H4 (cell line): ENCODE measurements at places on chromosomes 13 and 19. TPM values are rescaled to one million over a fixed set of nuclear protein-coding genes. Genes with fewer than 3 reads are reported as not detected.
A peak's percentile ranks its signal among the peaks of the same experiment; 100 is the strongest.

DNA sequence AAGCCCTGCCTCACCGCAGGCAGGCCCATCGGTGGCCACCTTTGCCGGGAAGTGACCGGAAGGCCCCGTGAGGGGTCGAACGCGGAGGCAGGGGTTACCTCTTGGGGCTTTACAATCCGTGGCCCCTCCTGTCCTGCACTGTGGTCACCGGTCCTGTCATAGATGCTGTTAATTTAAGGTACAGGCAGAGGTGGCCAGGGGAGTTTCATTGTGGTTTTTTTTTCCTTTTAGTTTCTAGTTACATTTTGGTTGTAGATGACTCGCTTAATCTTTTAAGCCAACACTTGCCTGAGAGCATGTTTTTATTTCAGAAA lies 13.1 kb downstream of the COMP start:
- DNase-seq: no peak

The FIZ1 gene
- total RNA-seq: 5.1 and 7.8 TPM in 2 replicates

GRCh38 chr19:11598103-11598483 lies 810 bp downstream of the ZNF627 start:
- no peak for DNase-seq

The CYP4F3 gene
- 0.08 and 0.17 TPM in 2 replicates for total RNA-seq

GRCh38 chr13:109243311-109243951 lies 543.0 kb downstream of the IRS2 start:
- DNase-seq: peak; percentile 75

DNA sequence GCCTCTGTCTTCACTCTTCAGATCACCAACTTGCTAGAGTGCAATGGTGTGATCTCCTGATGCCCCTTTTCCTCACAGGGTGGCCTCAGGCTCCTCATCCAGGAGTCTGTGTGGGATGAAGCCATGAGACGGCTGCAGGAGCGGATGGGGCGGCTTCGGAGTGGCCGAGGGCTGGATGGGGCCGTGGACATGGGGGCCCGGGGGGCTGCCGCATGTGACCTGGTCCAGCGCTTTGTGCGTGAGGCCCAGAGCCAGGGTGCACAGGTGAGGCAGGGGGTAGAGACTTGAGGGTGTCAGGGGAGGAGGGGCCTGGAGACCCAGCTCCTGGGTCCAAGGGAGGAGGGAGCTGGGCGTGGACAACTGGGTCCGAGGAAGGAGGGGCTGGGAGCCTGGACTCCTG lies 9.5 kb downstream of the ALDH16A1 start:
- DNase-seq: no peak

DNA sequence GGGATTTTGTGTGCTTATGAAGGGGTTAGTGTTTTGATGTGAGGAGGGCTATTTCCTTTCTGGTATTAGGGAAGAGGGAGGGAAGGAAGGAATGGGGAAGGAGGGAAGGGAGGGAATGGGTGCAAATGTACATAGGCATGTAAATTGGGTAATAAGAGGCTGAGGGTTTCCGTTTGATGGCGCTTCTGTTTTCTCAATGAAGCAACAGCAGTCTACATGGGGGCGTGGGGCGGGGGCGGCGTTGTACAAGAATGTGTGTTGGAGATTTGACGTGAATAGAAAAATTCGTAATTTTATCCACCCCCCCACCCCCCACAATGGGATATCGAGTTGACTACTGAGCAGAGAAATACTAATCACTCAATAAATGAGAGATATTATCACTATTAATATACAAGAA lies 52.5 kb downstream of the PDS5B start:
- no peak for DNase-seq

- peak; percentile 41 for DNase-seq
These were observed 135.1 kb upstream of the FRY start for GRCh38 chr13:31896427-31896826.

DNA sequence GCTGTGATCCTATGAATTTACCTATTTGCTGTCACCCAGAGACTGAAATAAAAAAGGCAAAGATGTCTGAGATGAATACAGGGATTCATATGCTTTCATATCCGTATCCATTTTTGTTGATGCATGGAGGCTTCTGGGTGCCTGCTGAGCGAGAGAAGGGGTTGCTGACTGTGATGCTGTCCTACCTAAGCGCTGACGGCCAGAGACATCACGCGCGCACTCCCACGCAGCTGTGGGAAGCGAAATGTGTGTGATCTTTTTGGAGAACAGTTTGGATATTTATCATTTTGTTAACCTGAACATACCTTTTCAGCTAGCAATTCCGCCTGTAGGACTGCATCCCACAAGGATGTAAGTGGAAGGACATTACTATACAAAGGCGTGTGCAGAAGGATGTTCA lies 23.9 kb downstream of the TSHZ3 start:
- DNase-seq: no peak

The ZNF135 gene
- total RNA-seq: not detected in 2 replicates

DNA sequence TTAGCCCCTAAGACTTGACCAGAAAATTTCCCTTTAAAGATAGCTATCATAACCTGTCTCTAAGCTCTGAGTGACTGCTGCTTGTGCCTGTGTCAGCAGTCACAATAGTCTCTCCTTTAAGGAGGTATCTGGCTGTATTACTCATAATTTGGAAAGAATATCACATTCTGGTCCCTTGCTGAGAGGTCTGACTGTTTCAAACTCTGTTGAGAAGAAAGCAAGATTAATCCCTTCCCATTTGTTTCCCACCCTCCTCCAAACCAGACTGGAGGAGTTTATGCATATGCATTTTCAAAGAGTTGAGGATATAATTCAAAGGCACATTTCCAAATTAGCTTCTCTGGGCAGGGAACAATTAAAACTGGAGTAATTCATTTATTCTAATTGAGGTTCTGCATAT lies 2.3 kb downstream of the HTR2A start:
- no peak for DNase-seq

The CEACAM7 gene
- total RNA-seq: not detected in 2 replicates

DNA sequence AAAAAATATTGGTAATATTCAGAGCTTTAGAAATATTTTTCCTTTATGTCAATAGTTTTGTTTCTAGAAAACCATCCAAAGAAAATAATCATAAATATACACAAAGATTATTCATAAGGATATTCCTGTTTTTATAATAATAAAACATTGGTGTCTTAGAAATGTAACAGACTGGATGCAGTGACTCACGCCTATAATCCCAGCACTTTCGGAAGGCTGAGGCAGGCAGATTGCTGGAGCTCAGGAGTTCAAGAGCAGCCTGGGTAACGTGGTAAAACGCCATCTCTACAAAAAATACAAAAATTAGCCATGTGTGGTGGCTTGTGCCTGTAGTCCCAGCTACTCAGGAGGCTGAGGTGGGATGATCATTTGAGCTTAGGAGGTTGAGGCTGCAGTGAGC lies 106.8 kb downstream of the DHRS12 start:
- no peak for DNase-seq
